ENCODE measurements at places on chromosomes 3 and 15.
A peak's percentile ranks its signal among the peaks of the same experiment; 100 is the strongest.

GRCh38 chr3:147426931-147427330 lies 17.8 kb downstream of the ZIC1 start:
- no peak for DNase-seq

DNA sequence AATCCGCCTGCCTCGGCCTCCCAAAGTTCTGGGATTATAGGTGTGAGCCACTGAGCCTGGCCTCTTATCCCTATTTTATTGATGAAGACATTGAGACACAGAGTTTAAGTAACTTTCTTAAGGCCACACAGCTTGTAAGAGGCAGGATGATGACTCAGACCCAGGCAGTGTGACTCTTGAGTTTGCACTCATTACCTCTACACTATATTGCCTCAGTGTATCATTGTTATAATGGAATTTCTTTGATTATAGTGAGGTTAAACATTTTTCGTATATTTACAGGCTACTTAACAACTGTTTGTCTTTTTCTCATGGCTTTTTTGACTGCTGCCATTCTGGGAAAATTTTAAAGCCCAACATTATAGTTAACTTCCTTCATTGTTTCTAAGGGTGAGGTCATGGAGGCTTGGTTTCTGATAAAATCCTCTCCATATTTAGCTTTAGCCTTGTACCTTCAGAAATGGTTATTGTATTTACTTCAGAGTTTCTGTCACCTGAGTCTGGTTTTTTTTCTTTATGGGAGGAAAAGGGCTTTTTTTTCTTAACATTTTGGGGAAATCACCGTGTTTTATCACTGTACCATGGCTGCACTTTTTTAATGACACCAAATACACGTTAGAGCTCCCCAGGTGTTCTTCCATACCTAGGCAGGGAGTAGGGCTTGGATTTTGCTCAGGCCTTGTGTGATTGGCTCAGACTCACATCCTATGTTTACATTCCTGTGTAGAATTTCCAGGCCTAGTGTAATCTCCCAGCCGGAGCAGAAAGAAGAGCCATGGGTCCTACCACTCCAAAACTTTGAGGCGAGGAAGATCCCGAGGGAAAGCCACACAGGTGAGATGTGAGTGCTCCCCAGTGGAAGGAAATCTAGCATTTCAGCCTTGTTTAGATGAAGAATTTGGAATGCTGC lies 6.3 kb downstream of the ZNF774 start:
- DNase-seq = no peak

GRCh38 chr15:40870716-40871115 lies 3.3 kb downstream of the RHOV start:
- no peak for DNase-seq

GRCh38 chr3:29284497-29284896 lies 3.6 kb downstream of the RBMS3 start:
- DNase-seq = peak; percentile 22

DNA sequence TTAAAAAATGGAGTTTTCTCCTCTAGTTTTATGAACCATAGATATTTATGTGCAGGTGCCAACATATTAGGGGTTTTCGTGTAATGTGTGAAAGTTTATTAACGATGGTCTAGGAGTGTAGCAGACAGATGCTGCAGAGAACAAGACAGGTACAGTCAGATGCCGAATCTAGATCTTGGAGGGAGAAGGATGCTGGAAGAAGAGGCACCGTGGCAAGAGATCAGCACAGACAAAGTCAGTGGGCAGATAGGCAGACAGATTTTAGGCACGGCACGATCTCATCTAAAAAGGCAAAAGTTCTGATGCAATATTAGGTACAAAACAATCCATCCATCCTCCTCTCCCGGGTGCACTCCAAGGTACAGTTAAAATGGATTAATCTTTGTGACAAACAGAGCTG lies 161.6 kb downstream of the TIGIT start:
- no peak for DNase-seq

GRCh38 chr15:94135486-94136147 lies 95.7 kb upstream of the MCTP2 start:
- no peak for DNase-seq

DNA sequence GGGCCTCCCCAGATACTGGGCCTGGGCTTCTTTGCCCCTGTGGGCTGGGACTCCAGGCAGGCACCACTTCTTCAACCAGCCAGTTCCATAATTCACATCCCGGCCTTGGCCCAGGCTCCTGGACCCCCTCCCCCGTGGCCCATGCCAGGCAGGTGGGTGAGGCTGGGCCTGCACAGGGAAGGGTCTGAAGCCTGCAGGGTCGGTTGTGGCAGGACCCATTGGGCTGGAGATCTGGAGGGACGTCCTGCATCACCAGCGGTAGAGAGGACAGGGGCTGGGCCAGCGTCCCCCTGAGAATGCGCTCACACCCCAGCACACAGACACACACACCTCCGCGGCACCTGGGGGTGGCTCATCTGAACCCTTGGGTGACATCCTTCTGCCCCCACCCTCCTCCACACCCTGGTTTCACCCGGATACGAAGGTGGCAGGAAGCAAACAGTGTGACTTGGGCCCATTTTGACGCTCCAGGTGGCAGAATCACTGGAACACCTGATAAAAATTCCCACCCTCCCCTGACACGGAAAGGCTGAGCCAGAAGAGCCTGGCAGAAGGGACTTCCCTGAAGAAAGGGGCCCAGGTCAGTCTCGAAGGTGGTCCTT lies 15.4 kb downstream of the ZDHHC19 start:
- DNase-seq = no peak

- no peak for DNase-seq
Observed at GRCh38 chr3:153731071-153731470, 390.1 kb upstream of the ARHGEF26 start.

DNA sequence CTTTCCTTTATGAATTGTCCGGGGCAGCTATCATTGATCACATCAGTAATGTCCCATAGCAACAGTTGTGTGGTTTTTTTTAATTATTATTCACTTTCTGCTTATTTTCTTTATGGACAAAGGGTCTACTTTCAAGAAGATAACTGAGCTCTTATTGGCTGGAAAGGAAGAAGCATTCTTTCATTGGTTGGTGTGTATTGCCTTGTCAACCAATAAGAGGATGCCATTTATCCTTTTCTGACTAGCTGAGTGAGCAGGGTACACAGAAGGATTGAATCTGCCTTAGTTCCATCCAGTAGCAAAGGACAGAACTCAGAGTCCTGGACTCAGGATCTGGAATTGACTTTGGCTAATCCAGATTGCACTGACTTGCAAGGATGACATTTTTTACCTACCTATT lies 13.2 kb upstream of the AEN start:
- DNase-seq = no peak

GRCh38 chr3:71573181-71573580 lies 10.3 kb downstream of the FOXP1 start:
- DNase-seq = no peak

GRCh38 chr15:90813796-90814190 lies 54.6 kb upstream of the FURIN start:
- DNase-seq = no peak

GRCh38 chr3:71930056-71930991 lies 145.4 kb upstream of the PROK2 start:
- peak; percentile 8 for DNase-seq

DNA sequence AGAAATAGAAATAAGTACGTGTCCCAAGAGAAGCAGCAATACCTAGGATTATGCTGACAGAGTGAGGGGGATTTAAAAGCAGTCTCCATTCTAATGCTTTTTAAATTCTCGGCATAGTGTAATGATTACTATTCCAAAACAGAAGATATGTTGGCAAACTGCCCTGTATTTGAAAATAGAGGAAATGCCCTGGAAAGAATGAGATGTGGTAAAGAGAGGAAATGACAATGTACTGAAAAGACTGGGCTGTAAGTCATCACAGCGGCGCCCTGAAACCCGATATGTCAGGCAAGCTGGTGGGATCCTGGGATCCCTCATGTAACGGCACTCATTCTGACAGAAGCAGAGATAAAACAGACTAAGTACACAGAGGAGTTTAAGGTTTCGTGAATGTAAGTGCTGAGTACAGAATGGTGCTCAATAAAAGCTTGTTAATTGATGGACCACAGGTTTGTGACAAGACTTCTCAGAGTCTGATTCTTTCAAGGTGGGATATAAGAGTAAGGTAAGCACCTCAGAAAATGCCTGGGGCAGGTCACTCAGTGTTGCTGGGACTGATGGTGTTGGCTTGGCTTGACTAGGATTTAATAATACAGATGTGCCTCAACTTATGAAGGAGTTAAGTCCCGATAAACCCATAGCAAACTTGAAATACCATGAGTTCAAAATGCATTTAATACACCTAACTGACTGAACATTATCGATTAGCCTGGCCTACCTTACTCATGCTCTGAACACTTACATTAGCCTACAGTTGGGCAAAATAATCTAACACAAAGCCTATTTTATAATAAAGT lies 91.4 kb downstream of the NFKBIZ start:
- peak; percentile 79 for DNase-seq

DNA sequence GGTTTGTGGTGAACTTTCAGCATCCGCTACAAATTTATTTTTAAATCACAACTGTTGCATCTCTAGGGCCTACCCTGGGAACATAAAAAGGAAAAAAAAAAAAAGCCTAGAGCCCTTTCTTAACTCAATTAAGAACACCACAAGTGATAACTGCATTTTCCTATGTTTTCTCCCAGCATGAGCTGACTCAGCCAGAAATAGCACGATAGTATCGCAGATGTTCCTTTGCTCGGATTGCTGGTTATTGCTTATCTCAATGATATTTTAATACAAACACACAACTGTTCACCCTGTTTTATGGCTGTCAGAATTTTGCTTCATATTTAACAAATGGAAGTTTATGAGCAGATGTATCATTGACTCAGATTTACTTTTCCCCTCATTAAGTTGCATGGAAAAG lies 251.8 kb upstream of the SUCLG2 start:
- no peak for DNase-seq

GRCh38 chr15:72751751-72752455 lies 31.7 kb downstream of the ADPGK start:
- DNase-seq = no peak

GRCh38 chr15:100628746-100629145 lies 26.4 kb downstream of the ASB7 start:
- DNase-seq = no peak

DNA sequence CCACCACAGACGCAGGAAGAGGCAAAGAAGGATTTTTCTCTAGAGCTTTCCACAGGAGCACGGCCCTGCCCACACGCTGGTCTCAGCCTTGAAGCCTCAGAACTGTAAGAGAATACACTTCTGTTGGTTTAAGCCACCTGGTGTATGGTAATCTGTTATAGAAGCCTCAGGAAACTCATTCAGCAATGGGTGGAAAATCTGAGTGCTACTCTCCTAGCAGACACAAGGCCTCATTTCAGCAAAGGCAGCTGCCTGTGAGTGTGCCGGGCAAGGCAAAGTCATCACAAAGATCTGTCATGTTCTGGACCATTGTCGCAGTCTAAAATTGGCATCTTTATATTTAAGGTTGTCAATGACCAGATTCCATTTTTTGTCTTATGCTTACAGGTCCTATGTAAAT lies 31.0 kb downstream of the ATP10A start:
- DNase-seq = no peak

- no peak for DNase-seq
Observed at GRCh38 chr3:127744253-127744815, 71.6 kb downstream of the ABTB1 start.

DNA sequence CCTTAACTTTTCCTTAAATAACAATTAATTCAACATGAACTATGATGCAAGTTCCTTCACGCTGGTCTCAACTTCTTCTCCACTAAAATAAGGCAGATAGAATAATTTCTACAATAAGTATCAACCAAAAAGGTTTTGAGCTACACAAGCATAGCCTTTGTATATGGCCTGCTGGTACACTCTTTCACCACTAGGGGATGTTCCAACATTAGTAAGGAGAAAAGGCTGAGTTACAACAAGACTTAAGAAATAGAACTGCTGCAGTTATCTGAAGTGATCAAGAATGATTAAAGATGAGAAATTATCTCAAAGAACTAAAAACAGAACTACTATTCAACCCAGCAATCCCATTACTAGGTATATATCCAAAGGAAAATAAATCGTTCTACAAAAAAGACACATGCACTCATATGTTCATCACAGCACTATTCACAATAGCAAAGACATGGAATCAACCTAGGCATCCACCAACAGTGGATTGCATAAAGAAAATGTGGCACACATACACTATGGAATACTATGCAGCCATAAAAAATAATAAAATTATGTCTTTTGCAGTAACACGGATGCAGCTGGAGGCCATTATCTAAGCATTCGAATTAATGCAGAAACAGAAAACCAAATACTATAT lies 14.4 kb downstream of the ATP13A3 start:
- DNase-seq = peak; percentile 61

- no peak for DNase-seq
Observed at GRCh38 chr3:190556351-190556750, 42.5 kb downstream of the IL1RAP start.

- no peak for DNase-seq
Observed at GRCh38 chr15:86644339-86644738, 564.7 kb downstream of the AGBL1 start.

DNA sequence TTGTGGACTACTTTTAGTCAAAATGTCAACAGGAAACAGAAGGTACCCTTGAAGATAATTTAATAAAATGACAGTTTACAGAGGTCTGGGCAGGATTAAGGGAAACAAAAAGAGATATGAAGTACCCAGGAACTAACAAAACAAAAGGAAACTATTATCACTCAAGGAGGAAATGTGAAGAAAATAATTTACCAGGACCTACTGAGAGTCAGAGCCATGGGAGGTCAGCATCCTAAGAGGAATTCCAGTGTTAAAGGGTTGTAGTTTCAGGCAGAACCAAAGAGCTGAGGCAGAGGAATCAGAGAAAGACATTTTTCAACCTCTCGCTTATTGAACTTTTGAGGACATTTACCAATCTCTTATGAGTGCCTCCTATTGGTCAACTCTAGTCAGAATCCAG lies 408.9 kb upstream of the CBLB start:
- DNase-seq = peak; percentile 19

GRCh38 chr3:142057331-142057725 lies 92.0 kb downstream of the TFDP2 start:
- no peak for DNase-seq

DNA sequence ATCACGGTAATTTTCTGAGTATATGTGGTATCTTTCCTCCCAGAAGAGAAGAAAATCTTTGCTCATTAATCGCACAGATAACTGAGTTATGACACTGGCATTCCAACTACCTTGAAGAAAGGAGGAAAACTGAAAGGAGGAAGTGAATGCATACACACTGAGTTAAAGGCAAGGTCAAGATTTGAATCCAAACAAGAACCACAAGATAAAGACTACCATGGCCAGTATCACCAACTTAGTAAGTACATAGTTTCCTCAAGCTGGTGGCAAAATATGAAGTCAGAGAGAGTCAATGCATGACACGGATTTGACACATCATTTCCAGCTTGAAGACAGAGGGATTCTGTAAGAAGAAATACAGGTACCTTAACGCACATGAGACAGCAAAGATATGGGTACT lies 287.5 kb downstream of the ULK4 start:
- DNase-seq = no peak

Measured in kidney glomerular epithelial cell (primary cell).